ENCODE measurements at places on chromosomes 12 and 14.

DNA sequence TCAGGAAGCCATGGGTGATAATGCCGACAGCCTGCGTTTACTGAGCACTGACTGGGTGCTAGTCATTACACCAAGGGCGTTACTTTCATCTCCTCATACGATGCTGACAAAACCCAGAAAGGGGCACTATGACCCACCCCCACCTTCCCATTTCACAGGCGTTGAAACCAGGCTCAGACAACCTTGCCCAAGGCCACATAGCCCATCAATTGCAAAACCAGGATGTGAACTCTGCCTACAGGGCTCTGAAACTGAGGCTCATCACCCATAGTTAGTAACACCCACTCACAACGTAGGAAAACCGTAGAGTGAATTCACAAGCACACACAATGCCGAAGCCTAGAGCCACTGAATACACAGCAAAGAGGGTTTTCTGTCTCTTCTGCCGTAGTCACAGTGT is 119.9 kb downstream of the RIMBP2 start:
- no peak for DNase-seq

- no peak for DNase-seq
Observed at GRCh38 chr12:116159175-116159574, 118.3 kb downstream of the MED13L start.

DNA sequence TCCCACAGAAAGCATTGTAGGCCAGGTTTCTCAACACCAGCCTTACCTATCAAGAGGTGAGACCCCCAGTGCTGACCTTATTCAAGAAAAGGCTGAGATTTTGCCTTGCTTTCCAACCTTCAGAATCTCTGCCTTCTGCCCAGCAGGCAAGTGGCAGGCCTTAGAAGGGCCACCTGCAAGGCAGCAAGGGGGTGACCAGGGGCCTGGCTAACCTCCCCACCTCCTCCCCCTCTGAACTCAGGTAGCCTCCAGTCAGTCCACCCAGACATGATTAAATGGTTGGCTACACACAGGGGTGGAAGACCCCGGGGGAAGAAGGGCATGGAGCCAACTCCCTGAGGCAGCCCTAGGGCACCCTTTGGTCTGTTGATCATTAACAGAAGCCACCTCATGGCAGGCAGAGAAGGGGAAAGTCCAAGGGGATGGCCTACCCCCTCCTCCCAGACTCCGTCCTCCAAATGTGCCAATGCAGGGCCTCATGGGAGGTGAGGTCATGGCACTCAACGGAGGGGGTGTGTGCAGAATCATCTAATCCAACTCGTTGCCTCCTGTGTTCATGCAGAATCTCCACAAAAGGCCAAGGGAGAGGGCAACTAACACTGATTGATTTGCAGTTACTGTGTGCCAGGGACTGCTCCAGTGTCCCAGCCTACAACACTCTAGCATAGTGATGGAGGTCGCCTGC is 8.5 kb downstream of the ZFP36L1 start:
- DNase-seq = no peak

- peak; percentile 47 for DNase-seq
Observed at GRCh38 chr12:89235189-89235993, 116.9 kb downstream of the DUSP6 start.

DNA sequence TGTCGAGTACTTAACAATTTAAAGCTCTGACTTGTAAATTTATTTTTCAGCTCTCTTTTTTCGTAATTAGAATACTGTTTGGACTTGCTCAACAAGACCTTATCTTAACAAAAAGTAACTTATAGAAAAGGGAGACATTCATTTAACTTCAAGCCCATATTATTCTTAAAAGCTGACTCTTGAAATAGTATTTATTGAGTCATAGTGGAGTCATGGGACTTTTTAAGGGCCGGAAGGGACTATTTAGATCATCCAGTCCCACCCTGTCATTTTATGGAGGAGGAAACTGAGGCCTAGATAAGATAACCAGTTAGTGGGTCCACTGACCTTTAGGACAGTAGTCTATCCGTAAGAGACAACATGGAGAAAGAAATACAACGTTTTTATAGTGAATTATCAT is 1.5 kb downstream of the RAP1B start:
- DNase-seq = no peak

DNA sequence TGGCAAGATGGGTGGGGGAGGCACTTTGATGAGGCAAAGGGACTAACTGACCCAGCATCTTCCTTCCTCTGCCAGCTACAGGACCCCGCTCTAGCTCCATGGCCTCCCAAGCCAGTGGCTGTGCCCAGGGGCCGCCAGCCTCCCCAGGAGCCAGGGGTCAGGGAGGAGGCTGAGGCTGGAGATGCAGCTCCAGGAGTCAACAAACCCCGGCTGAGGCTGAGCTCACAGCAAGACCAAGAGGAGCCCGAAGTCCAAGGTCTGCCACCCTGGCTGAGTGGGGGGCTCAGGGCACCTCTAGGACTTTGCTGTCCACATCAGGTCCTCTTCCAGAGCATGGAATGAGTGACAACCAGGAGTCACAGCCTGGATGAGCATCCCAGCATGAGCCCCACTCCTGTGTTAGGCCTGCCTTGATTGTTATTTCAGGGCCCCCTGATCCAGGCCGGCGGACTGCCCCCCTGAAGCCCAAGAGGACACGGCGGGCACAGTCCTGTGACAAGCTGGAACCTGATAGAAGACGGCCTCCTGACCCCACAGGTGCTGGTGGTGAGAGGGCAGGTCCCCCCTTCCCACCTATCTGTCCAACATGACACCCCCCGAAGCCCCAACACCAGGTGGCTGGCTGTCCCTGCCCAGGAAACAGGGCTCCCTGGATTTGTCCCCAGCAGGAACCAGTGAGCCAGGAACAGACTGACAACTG is 2.5 kb upstream of the CPNE6 start:
- no peak for DNase-seq

- DNase-seq = no peak
Observed at GRCh38 chr14:61475316-61475715, 153.9 kb downstream of the PRKCH start.

DNA sequence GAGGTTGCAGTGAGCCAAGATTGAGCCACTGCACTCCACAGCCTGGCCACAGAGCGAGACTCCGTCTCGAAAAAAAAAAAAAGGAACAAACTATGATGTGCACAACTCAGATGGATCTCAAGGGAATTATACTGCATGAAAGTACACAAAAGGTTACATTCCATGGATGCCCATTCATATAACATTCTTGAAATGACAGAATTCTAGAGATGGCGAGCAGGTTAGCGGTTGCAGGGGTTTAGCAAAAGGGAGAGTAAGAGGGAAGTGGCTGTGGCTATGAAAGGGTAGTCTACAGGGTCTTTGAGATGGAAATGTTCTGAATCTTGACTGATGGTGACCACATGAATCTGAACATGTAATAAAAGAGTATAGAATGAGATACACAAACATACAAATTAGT is 49.7 kb downstream of the CKB start:
- DNase-seq = no peak

DNA sequence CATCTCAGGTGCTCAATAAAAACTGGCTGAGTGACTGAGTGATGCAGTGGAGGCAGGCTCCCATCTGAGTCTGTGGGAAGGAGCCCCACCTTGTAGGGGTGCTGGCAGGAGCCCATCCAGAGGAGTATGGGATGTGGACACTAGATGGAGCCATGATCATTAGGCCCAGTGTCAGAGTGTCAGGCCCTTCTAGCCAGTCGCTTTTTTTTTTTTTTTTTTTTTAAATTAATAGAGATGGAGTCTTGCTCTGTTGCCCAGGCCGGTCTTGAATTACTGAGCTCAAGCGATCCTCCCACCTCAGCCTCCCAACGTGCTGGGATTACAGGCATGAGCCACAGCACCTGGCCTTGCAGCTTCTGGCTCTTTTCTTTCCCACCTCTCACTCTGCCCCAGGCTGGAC is 11.5 kb downstream of the RITA1 start:
- DNase-seq = peak; percentile 79

GRCh38 chr14:51845811-51846210 is 14.6 kb upstream of the GNG2 start:
- no peak for DNase-seq

DNA sequence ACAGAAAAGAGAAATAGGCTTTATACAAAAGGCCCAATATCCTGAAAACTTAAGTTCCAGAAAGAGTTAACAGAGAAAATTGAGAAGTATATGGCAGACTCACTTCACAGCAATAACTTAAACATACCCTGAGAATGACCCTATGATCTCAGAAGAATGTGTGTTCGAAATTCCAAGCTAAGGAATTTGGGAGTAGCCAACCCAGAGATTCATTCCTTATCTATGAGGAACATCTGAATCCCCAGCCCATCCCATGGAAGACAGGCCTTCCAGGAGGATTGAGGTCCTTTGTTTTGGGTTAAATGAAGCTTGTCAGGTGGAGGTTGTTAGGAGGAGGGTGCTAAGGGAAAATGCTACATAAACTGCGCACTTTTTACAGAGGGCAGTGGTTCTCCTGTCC is 7.5 kb upstream of the SAV1 start:
- DNase-seq = no peak

GRCh38 chr12:75792687-75793086 is 238.9 kb downstream of the PHLDA1 start:
- no peak for DNase-seq

All from bone marrow (tissue), 2 donors.